ENCODE measurements at places on chromosomes 3 and 15.

- no peak for DNase-seq
Measured at GRCh38 chr3:33425453-33425852, 14.8 kb downstream of the UBP1 start.

DNA sequence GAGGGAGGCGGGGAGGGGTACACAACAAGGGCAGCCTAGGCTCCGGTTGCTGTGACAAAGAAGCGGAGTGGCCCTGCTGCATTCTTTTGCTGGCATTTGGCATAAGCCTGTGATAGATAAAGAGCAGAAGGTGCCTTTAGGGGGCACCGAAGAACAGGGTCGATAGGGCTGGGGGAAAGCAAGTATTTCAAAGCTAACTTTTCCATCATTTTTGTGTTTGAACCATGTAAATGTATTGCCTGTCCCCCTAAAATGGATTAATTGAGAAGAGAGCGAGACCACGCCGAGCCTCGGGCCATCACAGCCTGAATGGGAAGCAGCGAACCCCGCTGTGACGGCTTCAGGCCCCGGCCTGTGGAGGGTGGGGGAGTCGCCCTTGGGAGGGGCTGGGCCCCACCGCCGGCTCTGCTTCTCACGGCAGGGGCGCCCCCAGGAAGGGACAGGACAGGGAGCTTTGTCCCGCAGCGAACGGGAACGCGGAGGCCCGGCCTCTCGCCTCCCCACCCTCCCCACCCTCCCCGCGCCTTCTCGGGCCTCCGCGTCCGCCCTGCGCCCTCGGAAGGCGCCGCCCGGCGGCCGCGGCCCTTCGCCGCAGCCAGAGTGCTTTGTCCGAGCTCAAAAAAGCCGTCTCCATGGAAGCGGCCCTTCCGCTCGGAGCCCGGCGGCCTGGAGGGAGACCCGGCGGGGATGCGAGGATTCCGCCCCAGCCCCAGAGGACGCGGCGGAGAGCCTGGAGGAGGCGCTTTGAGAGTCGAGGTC is 32.4 kb upstream of the ALDH1L1 start:
- DNase-seq = no peak

DNA sequence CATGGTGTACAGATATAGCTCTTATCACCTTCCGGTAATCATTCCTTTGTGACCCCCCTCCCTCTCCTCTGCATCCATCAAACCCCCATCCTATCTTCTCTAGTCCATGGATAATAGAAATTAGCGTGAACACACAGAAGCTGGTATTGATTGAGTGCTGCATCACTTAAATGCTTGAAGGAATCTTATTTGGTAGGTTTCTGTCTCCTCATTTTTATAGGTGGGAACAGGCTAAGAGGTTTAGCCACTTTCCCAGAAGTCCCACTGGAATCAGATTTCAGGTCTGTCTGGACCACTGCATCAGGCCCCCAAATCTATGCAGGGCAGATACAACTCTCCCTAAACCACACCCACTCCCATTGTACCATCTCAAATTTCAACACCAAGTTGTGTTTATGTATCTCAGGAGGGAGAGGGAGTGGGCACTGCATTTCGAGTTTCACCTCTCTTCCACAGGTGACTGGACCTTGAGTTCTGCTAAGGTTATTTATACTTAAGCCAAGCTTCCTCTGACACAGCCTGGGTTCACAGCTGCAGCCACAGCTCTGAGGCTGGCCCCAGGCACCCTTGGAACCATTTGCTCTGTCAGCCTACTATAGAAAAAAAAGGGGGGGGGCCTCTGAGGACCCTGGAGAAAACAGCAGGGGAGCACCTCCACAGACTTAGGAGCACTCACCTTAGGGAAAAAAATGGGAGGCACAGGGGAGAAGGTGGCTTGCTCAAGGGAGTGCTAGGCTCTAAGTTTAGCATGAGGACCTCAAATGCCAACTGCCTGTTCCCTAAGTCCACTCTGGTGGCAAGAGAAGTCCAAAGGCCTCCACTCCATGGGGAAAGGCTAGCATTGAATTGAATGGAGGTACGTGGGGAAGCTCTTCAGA is 2.1 kb upstream of the NMB start:
- DNase-seq = no peak

GRCh38 chr3:181326637-181327223 is 337.2 kb upstream of the DNAJC19 start:
- no peak for DNase-seq

DNA sequence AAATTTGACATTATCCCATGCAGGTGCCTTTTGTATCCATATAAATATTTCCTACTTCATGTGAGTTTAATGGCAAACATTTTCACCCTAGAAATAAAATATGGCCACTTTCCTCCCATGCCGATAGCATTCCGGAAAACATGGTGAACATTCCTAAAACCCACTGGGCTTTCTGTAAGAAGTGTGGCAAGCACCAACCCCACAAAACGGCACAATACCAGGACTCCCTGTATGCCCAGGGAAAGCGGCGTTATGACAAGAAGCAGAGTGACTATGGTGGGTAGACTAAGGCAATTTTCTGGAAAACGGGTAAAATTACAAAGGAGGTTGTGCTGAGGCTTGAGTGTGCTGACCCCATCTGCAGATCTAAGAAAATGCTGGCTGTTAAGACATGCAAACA is 7.6 kb downstream of the ANXA2 start:
- DNase-seq = no peak

DNA sequence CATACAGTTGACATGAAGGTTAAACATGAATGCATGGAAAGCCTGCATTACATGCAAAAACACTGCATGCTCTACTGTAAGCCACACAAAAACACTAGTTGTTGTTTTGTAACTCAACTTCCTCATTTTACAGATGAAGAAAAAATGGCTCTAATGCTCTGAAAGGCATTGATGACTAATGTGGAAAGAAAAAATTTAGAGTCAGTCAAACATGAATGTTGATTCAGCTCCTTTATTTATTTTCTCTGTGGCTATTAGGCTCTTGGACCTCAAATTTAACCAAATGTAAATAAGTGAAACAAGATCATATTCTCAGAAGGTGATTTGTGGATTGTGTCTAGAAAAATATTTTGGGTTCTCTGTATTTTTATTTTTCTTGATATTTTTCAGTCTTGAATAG is 336.7 kb upstream of the ZNF717 start:
- no peak for DNase-seq

- no peak for DNase-seq
Measured at GRCh38 chr15:85603160-85603559, 191.6 kb downstream of the KLHL25 start.

GRCh38 chr3:196694202-196694638 is 17.8 kb downstream of the CEP19 start:
- DNase-seq = no peak

- no peak for DNase-seq
Measured at GRCh38 chr15:29632671-29633406, 189.4 kb downstream of the TJP1 start.

- DNase-seq = no peak
Measured at GRCh38 chr15:60054472-60054871, 50.4 kb downstream of the FOXB1 start.

DNA sequence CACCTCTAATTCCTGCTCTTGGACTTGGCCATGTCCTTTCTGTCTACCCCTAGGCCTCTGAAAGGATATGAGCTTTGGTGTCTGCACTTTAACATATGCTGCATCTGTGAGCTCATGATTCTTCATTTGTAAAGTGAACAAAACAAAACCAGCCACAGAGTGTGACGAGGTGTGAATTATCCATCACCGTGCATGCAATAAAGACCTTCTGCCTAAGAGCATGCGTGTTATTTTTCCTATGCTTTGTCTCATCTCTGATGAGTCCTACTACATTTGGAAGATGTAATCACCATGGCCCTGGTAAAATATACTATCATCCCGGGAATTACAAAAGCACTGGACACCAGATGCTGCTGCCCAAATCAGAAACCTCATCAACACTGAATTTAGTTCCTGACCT is 103.5 kb upstream of the KCNAB1 start:
- no peak for DNase-seq

DNA sequence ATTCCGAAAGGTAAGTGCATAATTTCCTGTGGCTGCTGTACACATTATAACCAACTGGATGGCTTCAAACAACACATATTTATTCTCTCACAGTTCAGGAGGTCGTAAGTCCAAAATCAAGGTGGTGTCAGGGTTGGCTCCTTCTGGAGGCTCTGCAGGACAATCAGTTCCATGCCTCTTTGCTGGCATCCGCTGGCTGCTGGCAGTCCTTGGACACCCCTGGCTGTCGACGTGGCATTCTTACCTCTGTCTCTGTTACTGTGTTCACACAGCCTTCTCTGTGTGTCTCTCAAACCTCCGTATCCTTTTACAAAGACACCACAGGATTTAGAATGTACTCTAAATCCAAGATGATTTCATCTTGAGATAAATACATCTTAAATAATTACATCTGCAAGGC is 398.8 kb upstream of the ATP10A start:
- no peak for DNase-seq

DNA sequence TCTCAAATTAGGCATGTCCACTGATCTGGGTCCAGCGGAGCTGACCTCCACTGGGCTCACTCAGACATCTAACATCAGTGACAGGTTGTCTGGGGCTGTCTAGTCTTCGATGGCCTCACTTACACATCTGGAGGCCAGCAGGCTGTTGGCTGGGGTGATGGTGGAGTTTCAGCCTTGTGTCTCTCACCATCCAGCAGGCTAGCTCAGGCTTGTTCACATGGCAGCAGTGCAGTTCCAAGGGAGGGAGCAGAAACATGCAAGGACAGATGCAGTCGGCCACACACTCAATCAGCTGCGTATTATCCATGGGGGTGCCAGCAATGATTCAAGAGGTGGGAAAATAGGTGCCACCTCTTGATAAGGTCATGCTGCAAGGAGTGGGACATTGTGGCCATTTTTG is 292.5 kb downstream of the SHQ1 start:
- DNase-seq = no peak

DNA sequence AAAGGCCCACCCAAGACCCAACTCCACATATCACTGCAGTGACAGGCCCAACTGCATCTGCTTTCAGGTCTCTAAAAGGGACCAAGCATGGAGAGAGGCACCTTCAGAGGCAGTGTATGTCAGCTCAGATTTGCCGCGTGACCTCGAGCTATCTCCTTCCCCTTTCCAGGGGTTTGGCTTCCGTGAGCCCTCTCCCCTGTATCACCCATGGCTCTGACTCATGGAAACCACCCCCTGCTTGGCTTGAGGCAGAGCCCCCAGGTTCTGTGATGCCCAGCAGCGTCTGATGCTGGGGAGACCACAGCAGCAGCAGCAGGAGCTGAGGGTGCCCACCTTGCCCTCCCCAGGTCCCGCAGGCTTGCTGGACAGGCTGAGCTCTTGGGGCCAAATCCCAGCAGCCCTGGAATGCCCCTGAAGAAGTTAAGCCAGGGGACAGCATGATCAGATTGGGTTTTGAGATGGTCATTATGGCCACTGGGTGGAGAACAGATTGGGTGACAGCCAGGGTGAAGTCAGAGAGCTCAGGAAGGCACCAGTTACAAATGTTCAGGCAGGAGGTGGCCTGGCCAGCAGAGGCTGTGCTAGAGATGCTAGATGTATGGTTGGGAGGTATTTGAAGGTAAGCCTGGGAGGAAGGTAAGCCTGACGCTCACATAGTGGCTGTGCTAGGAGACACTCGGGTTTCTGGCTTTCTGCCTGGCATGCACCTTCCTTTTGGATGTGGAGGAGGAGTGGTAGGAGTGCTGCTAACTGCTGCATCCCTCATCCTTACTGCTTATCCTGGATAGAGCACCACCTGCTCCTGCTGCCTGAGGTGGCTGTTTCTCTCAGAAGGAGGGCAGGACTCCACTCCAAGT is 42.9 kb downstream of the FGD5 start:
- no peak for DNase-seq

GRCh38 chr15:70507772-70508371 is 255.5 kb downstream of the UACA start:
- DNase-seq = peak; percentile 35

DNA sequence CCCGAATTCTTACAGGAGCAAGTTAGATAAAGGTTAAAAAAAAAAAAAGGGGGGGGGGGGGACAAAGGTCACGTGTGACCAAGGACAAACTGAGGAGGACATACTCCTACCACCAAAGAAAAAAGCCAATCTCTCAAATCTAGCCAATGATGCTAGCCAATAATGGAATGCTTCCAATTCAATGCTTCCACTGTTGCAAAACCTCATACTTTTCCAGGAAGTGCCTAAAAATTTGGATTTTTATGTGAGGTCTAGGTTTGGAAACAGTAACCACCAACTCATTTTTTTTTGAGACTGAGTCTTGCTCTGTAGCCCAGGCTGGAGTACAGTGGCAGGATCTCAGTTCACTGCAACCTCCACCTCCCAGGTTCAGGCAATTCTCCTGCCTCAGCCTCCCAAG is 11.4 kb downstream of the MSL2 start:
- no peak for DNase-seq

DNA sequence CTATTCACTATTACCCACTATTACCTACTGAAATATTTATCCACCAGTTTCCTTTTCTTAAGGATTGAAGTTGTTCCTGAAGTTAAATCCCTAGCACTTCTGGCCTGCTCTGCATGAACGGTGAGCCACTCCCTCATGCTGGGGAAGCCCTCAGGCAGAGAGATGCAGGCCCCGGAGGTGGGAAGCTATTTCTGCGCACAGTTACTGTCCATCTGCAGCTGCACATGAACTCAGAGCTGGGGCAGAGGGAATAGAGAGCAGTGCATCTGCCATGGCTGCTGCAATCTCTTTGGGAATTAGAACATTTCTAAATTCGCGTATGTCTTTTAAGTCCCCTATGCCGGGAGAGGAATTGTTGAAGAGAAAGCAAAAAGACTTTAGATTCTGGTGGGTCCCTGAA is 6.3 kb upstream of the GALNT15 start:
- no peak for DNase-seq

All from DND-41 (cell line).